ENCODE measurements at places on chromosomes 12 and 14. TPM values are rescaled to one million over a fixed set of nuclear protein-coding genes. Genes with fewer than 3 reads are reported as not detected.

PPM1H gene
- 6.0 TPM for total RNA-seq

CLEC4D gene
- total RNA-seq, result not detected

RPS6KA5 gene
- 6.4 TPM for total RNA-seq

LHX5 gene
- not detected for total RNA-seq

FGF23 gene
- total RNA-seq, result not detected

SPX gene
- 16.5 TPM for total RNA-seq

OR4E2 gene
- not detected for total RNA-seq

CELA1 gene
- total RNA-seq, result not detected

TAS2R10 gene
- total RNA-seq, result not detected

PTCSC3 gene
- not detected for total RNA-seq

LALBA gene
- not detected for total RNA-seq

NOS1 gene
- total RNA-seq, result 0.22 TPM
